Activated naive CD4-positive, alpha-beta T cell treated with anti-CD3 and anti-CD28 coated beads, Interleukin-2, amount 50 U/mL, for 72 hours (primary cell): ENCODE measurements at places on chromosomes 3 and 15. TPM values are rescaled to one million over a fixed set of nuclear protein-coding genes. Genes with fewer than 3 reads are reported as not detected.

DNA sequence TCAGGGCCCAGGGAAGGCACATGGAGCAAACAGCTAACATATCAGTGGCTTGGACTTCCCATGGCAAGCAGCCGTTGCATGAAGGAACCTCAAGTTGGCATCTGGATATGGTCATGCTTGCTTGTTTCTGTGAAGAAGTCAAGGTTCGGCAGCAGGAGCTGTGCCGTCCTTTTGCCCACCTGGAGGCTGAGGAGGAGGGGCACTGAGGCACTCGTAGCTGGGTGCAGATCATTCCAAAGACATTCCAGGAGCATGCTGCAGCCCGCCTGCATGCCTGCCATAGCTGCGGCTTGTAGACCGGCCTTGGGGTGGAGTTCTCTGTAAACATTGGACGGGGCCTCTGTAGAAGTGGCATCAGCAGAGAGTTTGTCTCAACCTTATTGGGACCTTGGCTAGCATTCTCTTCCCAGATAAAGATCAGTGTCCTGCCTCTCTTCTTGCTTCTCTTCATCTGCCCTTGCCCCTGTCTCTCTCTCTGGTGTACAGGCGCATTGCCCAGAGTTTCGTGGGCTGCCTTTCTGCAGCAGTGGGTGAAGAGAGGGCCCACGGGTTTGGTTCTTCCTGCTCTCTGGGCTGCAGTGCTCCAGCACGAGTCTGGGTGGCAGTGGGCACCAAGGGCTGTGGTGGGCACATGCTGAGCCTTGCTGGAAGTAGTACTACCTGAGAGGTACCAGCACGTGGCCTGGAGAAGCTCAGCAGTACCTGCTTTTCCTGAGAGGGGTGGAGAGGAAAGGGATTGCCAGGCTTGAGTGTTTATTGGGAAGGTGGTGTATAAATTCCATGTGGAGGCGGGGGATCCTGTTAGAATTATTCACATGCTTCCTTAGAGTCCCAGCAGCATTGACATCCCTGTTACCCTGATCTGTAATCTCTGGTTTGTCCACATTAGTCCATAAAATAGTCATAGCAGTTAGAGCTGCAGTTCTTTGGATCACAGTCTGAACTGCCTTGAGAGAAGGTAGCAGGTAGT is 49.4 kb downstream of the CHCHD6 start:
- no peak for DNase-seq

DNA sequence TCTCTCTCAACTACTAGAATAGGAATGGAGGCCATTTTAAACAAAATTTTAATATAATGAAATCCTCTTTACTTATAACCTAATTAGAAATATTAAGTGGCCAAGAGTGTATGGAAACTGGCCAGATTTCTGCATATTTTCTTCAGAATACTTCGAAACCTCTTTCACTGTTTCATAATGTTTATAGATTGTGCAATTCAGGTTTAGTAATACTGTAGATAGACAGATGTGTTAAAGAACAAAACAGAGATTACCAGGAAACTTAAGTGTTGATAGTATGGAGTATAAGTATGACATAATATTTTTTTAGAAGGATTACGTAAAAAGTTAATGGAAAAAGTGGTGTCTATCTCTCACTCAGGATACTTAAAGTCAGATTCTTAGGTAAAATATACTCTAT is 4.7 kb downstream of the ABHD5 start:
- no peak for DNase-seq

- no peak for DNase-seq
Observed at GRCh38 chr3:145673838-145674237, 487.1 kb downstream of the PLOD2 start.

DNA sequence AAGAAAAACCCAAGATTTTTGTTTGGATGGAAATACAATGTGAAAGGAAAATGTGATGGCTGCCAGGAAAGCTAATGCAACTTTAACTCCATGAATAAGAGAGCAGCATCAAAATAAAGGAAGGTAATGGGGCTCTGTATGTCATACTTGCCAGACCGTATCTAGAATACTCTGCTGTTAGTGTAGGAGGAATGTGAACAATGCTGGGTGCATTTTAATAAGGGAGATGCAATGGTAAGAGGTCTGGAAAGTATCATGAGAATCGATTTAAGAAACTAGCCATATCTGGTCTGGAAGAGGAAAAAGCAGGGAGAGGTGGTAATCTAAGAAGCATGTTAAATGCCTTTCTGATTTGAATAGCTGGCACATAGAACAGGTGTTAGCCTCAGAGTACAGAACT is 239.6 kb downstream of the GBE1 start:
- no peak for DNase-seq

DNA sequence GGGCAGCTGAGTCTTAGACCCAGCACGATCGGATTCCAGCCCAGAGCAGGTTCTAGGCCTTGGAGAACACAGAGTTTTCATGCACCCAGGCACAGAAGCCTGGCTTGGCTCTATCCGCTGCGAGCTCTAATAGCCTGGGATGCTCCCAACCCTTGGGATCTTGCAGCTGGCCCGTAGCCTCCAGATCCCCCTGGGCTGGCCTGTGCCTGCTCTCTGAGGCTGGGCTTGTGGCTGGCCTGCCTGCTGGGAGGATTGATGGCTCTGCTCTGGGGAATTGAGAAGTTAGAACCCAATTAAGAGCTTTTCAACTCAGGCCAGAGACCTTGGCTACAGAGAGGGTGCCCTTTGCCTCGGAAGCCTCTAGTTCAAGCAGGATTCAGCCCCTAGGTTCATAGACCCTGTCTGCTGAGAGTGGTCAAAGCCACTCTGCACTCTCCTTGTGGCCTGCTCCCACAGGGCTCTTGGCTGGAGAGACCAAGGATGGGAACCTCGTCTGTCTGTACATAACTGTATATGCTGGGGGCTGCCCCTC is 64.4 kb downstream of the MAGEF1 start:
- no peak for DNase-seq

DNA sequence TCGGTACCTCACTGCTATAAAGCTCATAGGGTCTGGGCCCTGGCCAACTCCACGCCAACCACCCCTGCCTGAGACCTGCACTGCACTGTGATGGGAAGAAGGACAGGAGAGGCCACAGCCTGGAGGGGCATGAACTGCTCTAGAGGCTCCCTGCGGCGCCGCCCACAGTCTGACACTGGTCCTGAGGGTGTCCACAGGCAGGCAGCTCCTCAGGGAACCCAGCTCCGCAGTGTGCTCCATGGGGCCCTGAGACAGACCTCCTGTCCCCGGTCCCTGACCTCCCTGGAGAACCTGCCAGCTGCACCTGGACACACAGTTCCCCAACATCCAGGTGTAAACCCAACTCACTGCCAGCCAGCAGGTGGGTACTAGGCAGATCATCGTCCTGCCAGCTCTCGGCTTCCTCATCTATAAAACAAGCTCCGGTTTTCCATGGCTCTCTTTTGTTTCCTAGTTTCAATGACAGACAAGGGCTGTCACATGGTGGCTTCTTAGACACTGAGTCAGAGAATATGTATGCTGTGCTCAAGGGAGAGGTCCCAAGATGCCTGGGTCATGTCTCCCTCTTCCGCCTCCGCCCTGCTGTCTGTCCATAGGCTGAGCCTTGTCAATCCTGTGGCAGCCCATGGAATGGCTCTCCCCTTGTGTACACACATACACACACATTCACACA is 5.1 kb upstream of the HAPLN3 start:
- no peak for DNase-seq

DNA sequence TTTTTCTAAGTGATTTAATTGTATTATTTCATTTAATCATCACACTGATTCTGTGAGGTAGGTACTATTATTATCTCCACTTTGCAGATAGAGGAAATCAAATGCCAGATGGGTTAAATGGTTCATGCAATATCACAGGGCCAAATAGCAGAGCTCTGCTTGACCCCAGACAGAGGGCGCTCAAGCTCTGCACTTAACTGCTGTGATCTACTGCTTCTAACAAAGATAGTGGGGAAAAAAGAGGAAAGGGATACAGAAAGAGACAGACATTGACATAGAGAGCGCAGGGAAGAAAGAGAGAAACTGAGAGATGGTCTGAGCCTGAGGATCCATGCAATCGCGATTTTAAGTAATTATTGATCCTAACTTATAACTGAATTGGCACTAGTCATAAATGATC is 279.1 kb upstream of the THRB start:
- peak; percentile 6 for DNase-seq

- no peak for DNase-seq
Observed at GRCh38 chr15:51244423-51244869, 94.0 kb downstream of the CYP19A1 start.

DNA sequence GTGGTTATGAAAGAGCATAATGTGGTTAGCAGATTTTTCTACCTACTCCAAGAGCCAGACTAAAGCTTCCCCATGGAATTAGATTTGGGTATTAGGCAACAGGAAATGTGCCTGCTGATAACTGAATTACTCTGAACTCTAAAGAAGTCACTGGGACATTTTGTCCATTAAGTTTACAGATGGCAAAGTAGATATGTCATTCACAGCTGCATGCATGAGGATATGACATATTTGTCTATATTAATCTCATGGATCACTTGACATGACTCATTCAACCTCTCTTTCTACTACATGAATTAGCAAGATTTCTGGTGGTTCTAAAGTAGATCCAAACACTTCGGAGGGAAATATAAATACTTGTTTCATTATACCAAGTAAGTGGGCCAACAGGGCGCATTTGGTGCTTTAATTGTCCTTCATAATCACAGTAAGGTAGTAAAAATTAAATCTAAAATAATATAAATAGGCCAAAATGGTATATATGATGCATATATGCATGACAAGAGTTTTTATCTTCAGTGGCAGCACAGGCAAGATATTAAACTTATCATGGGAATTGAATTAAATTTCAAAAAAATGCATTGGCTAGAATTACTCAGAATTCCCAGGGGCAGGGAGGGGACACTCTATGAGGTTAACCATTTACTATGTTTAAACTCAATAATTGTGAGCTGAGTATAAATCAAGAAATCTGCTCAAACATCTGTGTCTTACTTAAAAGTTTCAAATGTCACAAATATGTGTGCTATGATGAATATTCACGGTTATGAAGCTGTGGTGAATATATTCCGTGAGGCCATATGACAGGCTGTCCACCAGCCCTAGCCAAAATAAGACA is 365.3 kb upstream of the KCNMB2 start:
- no peak for DNase-seq

GRCh38 chr3:173753593-173753992 is 356.0 kb downstream of the NLGN1 start:
- no peak for DNase-seq

DNA sequence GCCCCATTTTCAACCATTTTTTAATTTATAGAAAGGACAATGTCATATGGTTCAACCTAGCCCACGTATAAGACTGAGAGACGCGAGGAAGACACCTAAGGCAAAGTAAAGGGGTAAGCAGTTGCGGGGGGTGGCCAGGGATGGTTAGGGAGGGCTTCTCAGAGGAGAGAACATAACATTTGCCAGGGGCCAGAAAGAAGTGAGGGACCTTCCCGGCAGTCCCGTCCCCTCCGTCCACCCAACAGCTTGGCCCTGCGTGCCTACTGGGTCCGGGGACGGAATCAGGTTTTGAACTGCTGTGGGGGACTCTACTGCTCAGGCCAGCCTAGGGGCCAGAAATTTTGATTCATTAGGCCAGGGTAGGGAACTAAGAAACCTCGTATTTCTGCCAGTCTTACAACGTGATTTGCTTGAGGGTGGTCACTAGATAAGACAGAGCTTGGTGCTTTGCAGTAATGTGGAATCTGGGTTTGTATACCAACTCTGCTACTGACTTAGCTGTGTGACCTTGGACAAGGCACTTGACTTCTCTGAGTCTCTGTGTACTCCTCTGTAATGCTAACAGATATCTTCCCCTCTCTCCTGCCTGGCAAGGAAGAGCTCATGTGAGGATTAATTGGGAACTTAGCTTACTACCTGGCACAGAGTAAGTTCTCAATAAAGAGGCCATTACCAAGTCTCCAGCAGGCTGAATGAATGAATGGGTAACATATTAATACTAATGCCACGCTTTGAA is 734 bp upstream of the SLC6A20 start:
- no peak for DNase-seq

Gene ITGB5
- total RNA-seq = 0.37 TPM

Gene MOBP
- not detected for total RNA-seq

Gene IGF1R
- 39.4 TPM for total RNA-seq

Gene ACTL6A
- 132 TPM for total RNA-seq

Gene SLC41A3
- total RNA-seq = 74.0 TPM

Gene ADIPOQ
- not detected for total RNA-seq
